ENCODE measurements at places on chromosomes 6 and 20.

DNA sequence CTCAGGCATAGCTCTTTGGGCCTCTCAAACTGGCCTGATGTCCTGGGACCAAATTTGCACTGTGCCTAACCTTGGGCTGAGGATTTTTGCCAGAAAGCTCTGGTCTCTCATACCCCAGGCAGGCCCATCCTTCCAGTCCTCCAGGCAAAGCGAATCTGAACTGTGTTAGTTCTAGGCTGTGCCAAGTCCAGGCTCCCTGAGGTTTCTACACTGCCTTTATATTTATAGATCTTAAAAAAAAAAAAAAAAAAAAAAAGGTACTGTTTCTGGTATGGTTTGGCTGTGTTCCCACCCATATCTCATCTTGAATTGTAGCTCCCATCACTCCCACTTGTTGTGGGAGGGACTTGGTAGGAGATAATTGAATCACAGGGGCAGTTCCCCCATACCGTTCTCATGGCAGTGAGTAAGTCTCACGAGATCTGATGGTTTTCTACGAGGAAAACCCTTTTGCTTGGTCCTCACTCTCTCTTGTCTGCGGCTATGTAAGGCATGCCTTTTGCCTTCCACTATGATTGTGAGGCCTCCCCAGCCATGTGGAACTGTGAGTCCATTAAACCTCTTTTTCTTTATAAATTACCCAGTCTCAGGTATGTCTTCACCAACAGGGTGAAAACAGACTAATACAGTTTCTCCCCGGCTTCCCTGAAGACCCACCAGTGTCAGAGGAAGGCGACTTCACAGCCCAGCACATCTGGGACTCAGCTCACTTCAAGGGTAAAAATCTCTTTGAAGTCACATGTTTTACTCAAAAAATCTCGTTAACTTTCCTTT lies 39.0 kb upstream of the TBXT start:
- no peak for DNase-seq

DNA sequence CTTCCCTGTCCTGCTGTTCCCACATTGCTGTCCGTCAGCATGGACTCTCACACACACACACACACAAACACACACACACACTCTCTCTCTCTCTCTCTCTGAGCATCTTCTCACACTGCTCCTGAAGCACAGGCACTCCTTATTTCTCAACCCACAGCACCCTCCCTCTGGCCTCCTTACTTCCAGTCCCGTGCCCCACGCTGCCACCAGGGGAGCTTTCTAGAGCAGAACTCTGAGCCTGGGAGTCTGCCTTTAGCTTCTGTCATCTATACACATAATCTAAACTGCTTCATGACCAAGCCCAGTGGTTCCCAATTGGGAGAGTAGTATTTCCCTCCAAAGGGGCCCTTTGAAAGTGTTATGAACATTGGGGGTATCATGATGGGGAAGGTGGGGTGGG lies 29.1 kb downstream of the HECA start:
- DNase-seq = no peak

GRCh38 chr6:128659276-128659675 lies 138.9 kb upstream of the PTPRK start:
- no peak for DNase-seq

GRCh38 chr6:124984668-124985338 lies 22.6 kb downstream of the RNF217 start:
- DNase-seq = no peak

GRCh38 chr6:674406-674805 lies 17.5 kb upstream of the HUS1B start:
- no peak for DNase-seq
